ENCODE measurements at places on chromosomes 5 and 9.

- DNase-seq: no peak
Observed at GRCh38 chr5:109177782-109178181, 232.0 kb downstream of the PJA2 start.

- DNase-seq: no peak
Observed at GRCh38 chr9:97438257-97438656, 26.4 kb downstream of the TDRD7 start.

DNA sequence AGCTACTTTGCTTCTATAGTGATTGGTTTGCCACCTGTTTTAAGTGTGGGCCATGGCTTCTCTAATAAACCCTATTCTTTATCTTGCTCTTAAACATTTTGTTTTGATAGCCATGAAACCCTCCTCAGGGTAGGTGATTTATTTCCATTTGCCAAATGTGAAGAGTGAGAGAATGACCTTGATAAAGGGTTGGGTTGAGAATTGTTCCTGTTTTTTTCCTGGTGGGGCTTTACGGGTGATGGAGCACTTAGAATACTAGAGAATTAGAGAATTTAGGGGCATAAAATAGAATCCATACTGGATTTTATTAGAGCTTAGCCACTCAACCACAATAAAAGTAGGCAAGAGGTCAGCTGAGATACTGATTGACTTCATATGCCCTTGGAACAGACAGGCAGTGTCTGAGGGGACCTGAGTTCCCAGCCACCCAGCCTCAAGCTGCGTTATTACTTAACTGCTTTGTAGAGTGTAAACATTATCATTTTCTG, 68.9 kb downstream of the COMMD10 start:
- DNase-seq: no peak

GRCh38 chr9:114412048-114412683, 24.4 kb upstream of the AKNA start:
- DNase-seq: no peak

DNA sequence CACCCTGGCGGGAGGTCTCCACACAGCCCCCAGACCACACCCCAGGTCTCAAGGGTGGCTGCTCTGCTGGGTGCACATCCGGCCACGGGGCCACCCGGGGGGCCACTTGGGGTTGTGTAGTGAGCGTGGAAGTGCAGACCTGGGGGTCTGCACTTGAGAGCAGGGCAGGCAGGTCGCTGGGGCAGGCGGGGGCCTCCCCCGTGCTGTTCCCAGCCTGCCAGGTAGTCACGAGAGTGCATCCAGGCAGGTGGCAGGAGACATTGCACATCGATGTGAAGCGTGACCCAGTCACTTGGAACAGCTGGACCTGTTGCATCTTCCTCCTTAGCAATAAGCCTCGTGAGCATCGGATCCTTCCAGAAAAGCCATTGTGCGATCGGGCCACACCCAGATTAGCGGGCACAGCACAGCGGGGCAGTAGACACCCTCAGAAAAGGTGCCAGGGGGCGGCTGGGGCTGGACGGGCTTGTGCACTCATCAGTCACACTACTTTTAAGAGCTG, 4.8 kb upstream of the ENTPD8 start:
- DNase-seq: no peak

DNA sequence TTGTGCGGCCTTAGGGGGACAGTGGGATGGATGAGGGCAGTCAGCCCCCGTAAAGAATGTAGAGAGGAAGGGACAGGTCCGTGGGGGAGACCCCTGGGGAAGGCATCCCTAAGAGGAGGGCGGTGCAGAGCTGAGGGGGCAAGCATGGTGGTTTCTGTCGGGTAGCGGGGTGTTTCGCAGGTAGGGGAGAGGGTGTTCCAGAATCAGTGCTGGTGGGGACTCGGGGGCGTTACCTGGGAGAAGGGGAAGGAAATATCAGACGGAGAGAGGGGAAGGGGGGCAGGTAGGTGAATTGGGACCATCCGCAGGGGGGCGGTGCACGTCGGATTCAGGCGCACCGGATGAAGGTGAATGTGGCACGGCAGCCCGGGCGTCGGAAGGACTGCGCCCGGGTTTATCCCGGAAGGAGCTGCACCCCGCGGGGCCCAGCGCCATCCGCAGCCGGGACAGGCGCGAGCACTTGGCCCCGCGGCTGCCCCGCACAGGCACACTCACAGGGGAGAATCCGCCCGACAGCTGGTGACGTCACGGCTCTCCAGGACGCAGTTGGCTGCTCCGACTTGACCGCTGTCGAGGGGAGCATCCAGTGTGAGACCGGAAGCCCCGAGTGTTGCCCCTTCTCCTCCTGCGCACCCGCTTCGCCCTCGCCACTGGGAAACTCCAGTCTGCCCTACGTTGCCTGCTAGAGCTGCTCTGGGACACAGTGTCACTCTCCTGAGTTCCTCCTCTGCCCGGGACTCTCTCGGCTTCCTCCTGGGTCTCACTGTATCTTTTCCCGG, 1.3 kb downstream of the CD72 start:
- peak; percentile 88 for DNase-seq

DNA sequence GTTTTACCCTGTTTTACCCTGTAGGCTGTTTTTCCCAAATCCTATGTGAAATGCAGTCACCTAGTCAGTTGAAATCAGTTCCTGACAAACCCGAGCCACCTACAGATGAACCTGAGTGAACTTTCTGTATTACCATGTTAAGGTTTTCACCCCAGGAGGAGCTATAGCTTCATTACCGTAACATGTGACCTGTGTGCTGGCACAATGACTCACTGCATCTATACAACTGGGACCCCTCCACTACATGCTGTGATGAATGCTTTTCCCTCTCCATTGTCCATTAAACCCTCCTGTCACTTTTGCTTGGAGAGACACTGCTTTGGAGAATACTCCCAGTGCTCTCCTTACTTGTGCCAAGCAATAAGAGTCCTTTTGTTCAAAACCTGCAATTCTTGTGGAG, 1974.8 kb downstream of the EFNA5 start:
- DNase-seq: no peak

DNA sequence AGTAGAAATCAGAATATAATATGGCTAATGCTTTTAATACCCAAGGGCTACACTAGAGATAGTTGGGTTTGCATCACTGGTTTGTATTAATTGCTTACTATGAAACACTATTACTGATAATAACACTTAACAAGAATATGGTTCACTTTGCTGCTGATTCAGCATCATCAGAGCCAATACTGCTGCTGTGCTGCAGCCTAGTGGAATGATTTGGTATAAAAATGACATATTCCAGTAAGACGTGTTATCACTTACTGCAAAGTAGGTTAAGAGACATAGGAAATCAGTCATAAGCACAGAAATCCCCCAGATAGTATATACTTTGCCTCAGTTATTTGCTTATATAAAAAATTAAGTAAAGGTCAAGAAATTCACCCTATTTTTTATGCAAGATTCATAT, 2.8 kb downstream of the CDH10 start:
- no peak for DNase-seq

GRCh38 chr5:94690778-94691177, 72.3 kb downstream of the SLF1 start:
- DNase-seq: no peak

GRCh38 chr5:32842813-32843530, 131.9 kb downstream of the NPR3 start:
- DNase-seq: no peak

DNA sequence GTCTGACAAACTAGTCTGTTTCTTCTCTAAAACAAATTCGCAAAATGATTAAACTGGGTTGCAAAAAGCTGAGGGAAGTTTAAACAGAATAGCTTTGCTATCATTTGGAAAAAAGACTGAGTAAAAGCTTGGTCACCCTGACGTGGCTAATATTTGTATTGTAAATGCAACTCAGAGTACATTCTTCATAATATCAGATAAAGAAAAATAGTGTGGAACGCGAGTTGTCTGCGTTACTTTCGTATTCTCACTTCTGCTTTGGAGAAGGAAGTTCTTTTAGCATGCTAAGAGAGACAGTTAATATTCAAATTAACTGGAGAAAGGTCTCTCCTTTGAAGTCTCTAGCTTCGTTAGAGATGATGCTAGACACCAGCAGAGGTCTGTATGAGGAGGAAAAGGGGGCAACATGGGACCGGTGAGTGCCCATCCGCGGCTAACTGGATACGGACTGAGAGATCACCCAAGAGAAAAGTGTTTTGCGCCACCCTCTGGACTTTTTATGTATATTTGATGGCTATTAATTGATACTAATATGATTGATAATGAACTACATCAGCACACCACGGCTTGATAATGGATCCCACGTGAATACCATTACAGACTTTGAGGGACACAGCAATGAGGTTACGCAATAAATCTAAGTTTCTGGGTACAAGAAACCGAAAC, 2.9 kb upstream of the CNTRL start:
- peak; percentile 62 for DNase-seq

GRCh38 chr5:158933494-158934318, 166.0 kb downstream of the EBF1 start:
- no peak for DNase-seq

GRCh38 chr9:124618476-124618875, 111.3 kb upstream of the NR5A1 start:
- DNase-seq: no peak

- no peak for DNase-seq
Observed at GRCh38 chr5:155116456-155117251, 103.1 kb downstream of the KIF4B start.

- no peak for DNase-seq
Observed at GRCh38 chr5:6405591-6405990, 27.2 kb upstream of the MED10 start.

GRCh38 chr5:50717651-50718050, 51.2 kb downstream of the PARP8 start:
- no peak for DNase-seq

- no peak for DNase-seq
Observed at GRCh38 chr5:141186897-141187512, at the start of gene PCDHB9. Gene PCDHB9 (plus strand): TSS chr5:141187161. CDS start chr5:141187319, 158 bp downstream.

GRCh38 chr5:8633696-8634095, 764.7 kb downstream of the MTRR start:
- no peak for DNase-seq

GRCh38 chr5:96340357-96340756, 92.7 kb downstream of the PCSK1 start:
- no peak for DNase-seq

- DNase-seq: no peak
Observed at GRCh38 chr9:95435074-95435728, 81.6 kb downstream of the PTCH1 start.

DNA sequence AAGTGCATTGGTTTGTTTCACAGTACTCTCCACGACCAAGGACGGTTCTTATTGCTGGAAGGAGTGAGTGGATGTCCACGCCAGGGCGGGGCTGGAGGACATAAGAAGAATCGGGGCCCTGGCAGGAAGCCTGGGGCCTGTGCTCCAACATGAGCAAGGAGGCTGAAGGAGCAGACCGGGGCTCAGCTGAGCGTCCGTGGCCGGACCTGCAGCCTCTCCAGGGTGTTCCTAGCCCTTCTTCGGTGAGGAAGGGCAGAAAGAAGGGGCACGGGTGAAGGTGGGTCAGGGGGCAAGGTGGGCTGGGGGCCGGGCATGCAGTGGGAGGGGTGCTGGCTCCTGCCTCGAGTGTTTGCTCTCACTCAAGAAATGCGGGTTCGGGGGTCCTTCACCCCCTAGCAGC, 18.1 kb downstream of the FAM78A start:
- no peak for DNase-seq

- no peak for DNase-seq
Observed at GRCh38 chr5:148847456-148847855, 21.0 kb downstream of the ADRB2 start.

- DNase-seq: no peak
Observed at GRCh38 chr9:75938946-75939345, 48.5 kb downstream of the PCSK5 start.

DNA sequence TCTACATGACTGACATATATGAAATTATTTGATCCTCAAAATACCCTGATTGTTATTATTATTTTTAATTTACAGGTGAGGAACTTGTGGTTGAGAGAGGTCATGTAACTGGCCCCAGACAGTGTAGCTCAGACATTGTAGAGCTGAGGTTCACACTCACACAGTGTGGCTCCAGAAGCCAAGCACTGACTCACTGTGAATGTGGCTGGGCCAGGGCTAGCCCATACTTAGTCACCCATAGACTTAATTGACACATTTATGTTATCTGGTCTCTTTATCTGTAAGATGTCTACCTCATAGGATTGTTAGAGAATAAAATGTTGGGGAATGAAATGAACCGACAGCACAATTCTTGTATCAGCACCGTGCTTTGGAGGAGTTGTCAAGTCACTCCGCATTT, 24.9 kb upstream of the CCDC112 start:
- DNase-seq: no peak

DNA sequence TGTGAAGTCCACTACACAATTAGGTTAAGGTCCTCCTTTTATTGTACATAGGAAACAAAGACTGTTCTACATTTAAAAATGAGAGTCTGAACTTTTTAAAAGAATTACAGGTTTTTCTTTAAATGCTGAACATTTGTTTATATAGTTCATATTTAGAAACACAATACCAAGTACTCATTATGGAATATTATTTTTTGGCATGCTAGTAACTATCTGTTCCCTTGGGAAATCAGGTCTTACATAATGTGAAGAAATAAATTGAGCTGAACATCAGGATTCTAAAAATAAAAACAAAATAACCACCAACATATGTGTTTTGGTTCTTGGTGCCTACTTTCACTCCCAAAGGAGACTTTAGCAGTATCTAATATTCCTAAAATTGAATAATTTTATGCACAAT, 230.5 kb upstream of the IZUMO3 start:
- DNase-seq: no peak

DNA sequence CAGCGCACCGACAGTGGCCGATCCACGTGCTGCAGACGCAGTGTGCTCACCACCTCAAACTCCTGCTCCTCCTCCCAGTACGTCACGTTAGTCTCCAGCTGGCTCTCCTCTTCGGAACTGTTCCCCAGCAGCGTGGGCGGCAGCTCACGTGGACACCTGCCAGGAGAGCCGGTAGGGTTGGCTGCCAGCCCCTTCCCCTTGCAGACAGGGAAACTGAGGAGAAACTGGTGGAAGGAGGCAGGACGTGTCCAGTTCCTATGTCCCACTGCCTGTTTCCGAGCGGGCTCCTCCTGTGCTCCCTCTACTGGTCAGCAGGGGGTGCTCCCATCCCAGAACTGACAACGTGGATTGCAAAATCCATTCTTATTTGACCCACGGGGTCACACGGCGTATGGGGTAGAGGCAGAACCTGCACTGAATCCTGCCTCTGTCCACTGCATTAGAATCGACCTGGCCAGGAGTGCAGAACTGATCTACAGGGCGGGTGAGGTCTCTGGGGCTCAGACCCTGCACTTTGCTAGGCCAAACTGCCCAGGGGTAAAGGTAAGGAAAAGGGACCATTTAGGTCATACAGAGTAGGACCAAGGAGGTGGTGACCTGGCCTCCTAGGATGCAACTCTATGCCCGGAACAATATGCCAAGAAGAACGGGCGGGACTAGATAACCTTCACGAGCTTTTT, 25.7 kb downstream of the PDGFRB start:
- peak; percentile 71 for DNase-seq

All from activated CD8-positive, alpha-beta memory T cell treated with anti-CD3 and anti-CD28 coated beads, Interleukin-2, amount 10 ng/mL, durations not matched to agents 7 days and 5 days (primary cell).